ENCODE measurements at places on chromosomes 3 and 15. TPM values are rescaled to one million over a fixed set of nuclear protein-coding genes. Genes with fewer than 3 reads are reported as not detected.

The ZCWPW2 gene
- total RNA-seq, result 0.60 TPM

- DNase-seq, result peak; percentile 15
These were observed 30.4 kb downstream of the ATG3 start for GRCh38 chr3:112531358-112531781.

DNA sequence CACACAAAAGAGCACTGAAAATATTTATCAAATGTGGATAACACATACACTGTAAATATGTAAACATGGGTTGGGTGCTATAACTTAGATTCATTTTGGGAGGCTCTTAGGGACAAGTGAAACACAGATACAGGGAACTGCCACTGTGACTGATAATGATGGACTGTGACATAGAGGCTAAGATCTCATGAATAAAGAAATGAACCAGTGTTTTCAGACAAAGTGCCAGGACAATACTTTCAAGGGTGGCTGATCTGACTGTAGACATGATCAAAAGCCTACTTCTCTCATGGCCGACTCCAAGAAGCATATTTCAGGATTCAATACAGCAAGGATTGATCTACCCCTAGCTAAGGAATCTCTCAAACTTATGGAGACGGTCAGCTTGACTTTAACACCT, 353.8 kb downstream of the FGF12 start:
- DNase-seq, result no peak

DNA sequence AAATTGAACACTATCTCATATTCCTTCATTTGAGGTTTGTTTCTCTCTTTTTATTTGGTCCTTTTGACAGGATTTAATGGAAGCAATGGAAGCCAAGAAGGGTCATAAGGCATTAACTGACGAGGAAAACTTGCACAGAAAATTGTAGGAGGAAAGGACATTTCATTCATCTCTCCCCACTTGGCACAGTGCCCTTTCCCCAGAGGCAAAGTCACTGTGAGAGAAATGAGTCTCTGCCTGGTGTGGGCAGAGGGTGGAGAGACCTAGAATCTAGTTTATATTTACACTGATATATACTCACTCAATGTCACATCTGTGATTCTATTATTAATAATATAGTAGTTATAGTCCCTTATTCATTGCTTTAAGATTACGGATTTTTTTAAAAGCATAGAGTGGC, 324.6 kb upstream of the IL12A start:
- no peak for DNase-seq
